NCI-H524 treated with DMSO at 0.1 percent for 48 hours (cell line): ENCODE measurements at places on chromosomes 6 and 20.

DNA sequence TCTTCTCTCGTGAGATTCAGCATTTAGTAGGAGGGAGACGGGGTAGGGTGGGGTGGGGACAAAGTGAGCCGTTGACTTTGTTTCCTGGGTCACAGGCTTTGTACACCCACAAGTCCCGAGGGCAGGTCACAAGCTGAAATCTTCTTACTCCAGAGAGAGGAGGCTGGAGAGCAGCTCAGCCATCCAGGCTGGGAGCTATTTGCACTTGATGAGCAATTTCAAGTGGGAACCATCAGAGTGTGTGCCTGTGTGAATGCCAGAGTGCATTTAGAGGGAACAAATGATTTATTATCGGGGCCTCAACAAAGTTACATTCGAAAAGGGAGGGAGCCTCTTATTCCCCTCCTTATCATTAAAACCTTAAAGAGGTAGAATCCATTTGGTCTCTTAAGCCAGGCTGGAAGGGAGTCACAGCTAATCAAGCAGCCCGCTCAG lies 155.7 kb upstream of the JARID2 start:
- DNase-seq, result no peak

DNA sequence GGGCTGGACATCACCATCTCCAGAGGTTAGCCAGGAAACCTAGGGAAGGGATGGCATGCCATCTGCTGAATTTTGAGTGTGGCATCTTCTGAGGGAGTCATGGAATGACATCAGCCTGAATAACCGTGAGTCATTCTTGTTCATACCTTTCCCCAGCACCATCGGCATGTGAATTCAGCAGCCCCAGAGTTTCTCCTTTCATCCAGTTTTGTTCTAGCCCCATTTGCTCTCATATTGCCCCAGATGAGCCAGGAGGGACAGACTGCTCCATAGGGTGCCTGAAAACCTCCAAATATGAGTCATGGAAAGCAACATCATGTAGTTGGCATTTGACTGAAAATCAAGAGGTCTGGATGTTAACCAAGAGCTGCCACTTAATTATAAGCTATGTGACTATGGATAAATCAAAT lies 219.2 kb upstream of the SGK1 start:
- DNase-seq, result no peak

DNA sequence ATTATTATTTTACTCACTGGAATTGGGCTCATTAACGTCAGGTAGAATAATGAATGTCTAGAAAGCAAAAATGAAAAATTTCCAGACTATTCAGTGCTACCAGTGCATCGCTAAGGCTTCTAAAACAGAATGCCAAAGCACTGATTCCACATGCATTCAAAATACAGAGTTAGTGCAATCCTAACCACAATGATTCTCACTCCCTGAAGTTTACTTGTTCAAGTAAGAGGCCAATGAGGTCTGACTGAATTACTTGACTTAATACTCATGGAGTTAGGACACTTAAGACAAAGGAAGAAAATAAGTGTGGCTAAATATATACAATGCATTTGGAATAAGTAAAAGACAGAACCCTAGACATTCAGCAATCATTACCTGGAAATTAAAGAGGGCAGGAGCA lies 220.5 kb downstream of the PKHD1 start:
- no peak for DNase-seq

DNA sequence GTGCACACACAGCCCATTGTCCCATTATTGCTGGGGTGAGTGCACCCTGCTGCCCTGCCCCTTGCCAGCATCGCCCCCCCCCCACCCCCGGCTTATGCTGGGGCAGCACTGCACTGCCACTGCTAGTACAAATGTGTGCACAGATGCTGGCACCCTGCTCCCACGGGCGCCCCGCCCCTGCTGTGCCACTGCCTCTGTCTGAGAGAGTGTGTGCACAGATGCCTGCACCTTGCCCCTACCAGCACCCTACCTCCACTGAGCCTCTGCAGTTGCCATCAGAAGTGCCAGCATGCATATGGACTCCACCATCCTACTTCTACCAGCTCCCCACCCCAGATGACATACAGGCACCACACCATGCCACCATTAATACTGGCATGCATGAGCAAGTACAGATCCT lies 454.6 kb upstream of the KHDRBS2 start:
- DNase-seq, result no peak

DNA sequence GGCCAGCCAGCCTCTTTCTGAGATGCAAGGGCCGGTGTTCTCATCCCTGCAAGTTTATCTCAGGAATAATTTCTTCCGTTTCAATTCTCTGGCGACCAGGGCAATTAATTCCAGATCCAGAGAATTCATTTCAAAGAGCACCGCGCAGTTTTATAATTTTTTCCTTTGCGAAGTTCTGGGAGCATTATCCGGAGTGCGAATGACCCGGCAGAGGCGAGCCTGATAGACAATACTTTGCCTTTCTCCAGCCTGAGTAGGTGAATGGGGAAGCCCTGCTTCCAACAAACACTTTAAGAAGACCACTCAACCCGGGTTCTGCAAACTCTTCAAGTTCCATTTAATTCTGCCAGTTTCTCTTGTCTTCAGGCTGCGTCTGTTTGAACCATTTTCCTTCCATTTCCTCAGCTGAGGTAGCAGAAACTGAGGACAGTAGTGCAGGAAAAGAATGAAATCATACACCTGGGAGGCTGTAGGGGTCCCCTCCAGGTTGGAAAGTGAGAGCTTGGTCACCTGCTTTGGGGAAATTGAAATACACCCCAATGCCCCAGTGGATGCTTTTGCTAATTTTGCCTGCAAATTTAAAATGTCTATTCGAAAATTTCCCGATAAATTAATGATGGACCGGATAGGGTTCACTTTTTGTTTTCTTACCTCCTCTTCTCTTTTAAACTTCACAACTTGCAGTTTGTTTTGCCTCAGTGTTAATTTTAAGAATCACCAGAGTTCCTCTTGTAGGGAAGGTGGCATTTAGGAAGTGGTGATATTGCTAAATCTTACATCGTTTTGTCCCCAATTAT lies 1.1 kb downstream of the VGLL2 start:
- DNase-seq, result no peak

DNA sequence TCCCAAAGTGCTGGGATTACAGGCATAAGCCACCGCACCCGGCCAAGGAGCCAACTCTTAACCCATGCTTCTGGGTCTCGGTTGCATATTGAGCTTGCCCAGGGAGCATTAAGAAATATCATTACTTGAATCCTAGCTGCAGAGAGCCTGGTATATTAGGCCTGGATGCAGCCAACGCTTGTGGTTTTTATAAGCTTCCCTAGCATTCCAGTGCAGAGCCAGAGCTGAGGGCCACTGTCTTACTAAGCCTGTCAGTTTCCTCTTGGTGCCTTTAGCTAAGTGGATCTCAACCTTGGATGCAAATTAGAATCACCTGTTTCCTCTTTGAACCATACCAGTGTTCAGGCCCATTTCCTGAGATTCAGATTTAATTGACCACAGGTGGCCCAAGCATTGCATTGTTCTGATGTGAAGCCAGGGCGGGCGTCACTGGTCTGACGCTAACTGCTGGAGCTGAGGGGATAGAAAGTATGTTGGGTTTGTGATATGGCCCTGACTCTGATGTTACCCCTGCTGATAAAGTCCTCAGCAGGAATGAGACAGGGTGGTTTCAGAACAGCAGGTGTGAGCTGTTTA lies 76.3 kb downstream of the BTBD3 start:
- DNase-seq, result no peak

DNA sequence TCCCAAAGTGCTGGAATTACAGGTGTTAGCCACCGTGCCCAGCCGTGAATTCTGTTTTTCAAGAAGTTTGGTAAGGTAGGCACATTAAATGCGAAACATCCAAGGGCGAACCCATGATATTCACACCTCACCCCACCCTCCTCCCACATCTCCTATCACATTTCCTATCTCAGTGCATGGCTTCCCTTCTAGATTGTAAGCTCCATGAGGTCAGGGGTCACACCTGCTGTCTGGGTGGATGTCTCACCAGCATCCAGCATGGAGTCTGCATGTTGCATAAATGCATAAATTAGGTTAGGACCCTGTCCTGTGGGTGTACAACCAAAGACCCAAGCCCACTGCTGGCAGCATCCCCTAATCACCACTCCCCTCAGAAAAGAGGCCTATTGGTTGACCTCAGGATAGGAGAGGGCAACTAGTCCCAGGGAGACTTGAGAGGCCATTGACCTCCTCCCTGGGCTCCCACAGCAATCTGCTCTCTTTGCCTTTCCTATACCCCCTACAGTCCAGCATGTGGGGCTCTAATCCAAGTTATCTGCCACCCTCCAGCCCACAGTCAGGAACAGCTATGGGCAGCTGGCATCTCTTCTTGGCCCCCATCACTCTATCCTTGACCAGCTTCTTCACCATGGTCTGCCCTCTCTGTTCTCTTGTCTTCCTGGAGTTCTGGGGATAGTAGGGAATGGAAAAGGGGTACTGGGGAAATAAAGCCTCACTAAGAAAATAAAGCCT lies 4.2 kb downstream of the PRRT1 start:
- no peak for DNase-seq

DNA sequence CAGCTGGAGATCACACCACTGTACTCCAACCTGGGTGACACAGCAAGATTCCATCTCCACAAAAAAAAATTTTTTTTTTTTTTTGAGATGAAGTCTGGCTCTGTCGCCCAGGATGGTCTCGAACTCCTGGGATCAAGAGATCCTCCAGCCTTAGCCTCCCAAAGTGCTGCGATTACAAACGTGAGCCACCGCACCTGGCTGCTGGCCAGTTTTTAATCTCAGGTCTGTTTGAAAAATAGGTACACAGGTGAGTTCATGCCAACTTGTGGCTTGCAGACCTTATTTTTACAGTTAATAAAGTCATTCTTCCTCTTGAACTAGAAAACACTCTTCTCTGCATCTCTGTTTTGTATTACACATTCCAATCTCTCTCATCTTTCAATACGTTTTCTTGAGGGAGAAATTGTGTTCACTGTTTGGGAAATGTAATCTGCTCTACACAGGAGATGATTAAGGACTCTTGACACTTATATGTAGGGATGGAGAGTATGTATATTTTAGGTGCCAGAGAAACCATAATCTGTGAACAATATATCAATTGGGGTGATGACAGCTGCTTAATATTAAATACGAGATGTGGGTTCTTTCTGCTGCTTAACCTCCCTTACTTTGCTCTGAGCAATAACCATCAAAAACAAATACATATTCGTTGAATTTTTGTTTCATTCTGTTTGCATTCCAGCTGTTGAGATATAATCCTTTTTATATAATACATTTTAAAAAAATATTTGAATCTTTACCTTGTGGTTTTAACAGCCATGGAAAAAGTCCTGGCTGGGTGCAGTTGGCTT lies 17.7 kb upstream of the RIPOR3 start:
- DNase-seq, result no peak

DNA sequence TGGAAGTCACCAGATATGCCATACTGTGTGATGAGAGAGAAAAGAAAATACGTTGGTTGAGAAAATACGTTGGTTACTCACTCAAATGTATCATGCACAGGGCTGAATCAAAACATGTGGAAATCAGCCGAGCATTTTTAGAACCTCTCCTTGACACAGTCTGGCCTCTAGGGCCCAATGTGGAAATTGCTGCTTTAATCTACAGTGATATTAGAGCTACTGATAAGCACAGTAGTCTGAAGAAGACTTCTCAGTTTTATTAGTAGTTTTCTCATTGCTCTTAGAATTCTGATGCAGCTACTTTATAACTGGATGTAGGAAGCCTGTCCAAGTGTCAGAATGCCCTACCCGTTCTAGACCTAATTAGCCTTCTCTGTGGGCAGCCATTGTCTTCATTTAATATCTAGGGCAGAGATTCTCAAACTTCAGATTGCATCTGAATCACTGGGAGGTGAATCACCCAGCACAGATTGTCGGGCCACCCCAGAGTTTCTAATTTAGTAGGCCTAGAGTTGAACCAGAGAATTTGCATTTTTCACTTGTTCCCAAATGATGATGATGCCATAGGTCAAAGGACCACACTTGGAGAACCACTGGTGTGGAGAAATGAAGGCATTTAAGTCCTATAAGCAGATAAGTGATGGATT lies 229.1 kb downstream of the PLCB1 start:
- no peak for DNase-seq

DNA sequence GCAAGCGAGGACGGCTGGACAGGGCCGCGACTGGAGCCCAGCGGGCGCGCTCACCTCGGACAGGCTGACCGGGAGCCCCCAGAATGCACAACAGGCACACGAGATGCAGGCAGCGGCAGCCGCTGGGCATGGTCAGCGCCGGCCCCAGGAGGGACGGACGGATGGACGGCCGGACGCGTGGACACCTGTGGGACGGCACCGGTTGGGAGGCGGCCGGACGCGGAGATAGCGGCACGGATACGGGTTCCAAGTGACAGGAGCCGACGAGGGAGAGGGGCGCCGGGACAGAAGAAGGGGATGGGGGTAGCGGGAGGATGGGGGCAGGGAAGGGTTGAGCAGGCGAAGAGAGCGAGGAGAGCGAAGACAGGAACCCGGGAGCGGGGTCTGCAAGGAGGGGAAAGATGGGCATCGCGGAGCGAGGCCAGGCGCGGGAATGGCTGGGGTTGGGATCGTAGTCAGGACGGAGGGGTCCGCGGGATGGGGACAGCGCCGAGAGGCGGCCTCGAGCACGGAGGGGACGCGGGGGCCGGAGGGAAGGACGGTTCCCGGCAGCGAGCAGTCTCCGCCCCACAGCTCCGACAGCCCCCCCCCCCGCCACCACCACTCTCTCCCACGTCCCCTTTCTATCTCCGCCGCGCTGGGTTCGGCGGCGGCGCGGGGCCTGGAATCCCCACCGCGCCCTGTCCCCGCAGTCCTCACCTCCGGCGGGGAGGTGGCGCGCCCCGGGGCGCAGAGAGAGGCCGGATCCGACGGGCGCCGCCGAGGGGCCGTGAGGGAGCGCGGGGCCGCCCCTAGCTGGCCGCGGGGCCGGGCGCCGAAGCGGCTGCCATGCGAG lies 435 bp downstream of the DLK2 start:
- peak; percentile 10 for DNase-seq

GRCh38 chr6:73631849-73632248 lies 21.9 kb downstream of the SLC17A5 start:
- DNase-seq, result no peak

DNA sequence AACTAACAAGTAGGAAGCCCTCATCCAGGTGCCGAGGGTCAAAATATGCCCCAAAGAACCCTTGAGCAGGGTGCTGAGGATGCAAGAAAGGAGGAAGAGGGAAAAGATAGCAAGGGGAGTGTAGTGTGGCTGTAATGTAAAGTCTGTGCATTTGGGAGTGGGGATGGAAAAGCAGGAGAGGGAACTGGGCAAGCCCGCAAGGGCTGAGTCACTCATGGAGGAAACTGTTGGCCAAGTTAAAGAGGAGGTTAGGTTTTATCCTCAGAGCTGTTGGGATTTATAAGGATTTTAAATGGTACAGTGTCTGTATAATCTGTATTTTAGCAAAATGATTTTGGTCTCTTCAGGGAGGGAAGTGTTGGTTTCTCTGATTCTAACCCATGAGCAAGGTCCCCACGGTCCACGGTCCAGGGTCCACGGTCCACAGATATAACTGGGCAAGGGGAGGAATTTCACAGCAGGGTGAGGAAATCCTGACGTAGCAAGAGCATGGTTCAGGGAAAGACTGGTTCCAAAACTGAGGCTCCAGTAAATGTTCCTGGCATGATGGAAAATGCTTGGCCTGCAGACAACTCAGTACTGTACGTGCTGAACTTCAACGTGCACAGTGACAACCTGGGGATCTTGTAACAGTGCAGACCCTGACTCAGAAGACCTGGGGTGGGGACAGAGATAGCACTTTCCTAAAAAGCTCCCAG lies 759.8 kb downstream of the PTPRT start:
- DNase-seq, result no peak
